Smooth muscle cell of the brain vasculature (primary cell): ENCODE measurements at places on chromosomes 5 and 9.

DNA sequence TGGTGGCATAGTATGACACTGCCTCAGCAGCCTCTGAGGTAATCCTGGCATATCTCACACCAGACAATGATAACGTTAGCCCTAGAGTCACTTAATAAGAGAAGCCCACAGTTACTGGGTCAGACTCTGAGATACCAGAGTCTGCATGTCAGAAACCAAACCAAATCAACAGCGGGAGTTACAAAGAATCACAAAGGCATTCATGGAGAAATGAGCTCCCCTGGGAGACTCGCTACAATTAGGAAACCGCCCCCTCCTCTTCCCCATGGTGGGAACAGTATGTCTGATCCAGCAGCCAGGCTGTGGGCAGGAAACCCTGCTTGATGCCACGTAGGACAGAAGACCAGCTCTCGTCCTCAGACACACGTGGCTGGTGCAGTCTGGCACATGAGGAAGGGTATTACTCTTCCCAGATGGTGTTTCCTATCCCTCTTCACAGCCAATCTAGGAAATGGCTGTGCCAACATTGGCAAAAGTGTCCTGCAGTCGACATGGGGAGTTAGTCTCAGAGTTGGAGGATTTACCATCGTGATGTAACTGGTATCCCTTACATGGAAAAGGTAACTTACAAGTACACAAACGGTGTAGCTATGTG, 485.4 kb downstream of the ZNF608 start:
- no peak for DNase-seq

DNA sequence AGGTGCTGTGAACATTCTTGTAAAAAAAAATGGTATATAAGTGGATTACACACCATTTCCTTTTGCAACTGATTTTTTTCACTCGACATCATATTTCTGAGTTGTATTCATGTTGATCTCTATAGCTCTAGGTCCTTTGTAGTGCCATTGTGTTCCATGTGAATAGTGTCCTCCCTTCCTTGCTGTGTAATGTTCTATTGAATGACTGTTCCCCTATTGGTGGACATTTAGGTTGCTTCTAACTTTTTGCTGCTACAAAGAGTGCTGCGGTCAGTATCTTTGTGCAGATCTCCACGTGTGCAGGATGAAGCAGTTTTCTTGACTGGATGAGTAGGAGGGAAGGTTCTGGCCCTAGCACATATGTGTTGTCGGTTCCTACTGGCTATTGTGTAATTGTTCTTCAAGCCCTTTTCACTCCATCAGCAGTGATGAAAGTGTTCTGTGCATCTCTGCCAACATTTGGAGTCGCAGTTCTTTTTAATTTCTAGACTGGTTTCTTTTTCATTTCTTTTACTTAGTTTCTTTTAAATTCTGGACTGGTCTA, 20.2 kb downstream of the DAB2IP start:
- DNase-seq, result no peak

GRCh38 chr5:173099461-173099860, 43.3 kb downstream of the CREBRF start:
- no peak for DNase-seq

GRCh38 chr5:143006501-143006900, 236.3 kb downstream of the ARHGAP26 start:
- no peak for DNase-seq

DNA sequence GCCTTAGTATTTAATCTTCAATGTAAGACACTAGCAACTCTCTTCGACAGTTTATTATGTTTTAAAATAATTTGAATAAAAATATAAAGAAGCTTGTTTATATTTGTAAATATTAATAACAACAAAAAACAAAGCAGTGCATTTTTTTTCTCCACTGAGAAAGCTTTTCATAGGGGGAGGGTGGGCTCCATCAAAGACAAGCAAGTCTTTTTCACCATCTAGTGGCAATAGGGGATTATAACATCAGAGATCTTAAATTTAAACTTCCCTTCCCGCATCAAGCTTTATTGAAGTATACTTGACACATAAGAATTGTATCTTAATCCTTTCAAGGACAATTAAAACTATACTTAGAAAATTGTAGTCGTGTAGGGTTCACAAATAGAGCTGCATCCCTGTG, 9.3 kb upstream of the OR13F1 start:
- DNase-seq, result no peak

DNA sequence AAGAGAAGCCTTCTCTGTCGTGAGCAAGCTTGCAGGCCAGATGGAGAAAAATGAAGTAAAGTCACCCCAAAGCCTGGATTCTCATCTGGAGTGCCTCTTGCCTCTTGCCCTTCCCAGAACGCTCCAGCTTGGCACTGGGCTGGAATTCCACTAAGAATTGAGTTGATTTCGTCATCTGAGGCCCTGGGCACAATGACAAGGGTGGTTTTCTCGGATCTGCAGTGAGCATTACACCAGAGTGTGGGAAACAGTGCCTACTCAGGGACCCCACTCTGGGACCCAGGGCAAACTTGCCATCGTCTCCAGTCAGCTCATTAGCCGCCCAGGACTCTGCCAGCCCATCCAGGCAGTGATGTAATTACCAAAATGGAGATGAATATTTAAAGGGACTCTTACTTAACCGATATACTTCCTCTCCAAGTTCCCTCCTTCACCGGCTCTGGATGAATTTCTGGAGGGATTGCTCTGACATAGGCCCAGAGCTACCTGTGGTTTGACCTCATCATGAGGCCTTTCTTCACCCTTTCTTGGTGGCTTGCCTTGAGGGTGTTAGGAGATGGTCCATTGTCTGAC, 44.7 kb upstream of the LCP2 start:
- DNase-seq, result no peak

DNA sequence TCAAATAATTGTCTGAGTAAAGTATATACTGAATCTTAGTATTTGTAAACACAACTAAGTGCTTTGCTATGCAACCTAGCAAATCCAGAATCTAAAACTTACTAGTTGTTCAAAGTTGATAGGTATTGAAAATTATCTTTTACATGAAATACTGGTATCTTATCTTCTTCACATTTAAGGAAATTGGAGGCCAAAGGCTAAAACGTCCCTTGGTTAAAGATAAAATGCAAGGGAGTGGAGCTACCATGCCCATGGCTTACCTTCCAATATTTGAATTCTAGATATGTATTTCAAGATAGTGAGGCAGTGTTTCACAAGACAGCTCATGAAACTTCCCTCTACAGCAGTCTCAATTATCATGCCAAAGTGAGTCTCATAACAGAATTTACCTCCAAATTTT, 373.5 kb downstream of the KIAA0825 start:
- DNase-seq, result no peak

GRCh38 chr5:15105799-15106393, 234.3 kb upstream of the ANKH start:
- DNase-seq, result peak; percentile 20

DNA sequence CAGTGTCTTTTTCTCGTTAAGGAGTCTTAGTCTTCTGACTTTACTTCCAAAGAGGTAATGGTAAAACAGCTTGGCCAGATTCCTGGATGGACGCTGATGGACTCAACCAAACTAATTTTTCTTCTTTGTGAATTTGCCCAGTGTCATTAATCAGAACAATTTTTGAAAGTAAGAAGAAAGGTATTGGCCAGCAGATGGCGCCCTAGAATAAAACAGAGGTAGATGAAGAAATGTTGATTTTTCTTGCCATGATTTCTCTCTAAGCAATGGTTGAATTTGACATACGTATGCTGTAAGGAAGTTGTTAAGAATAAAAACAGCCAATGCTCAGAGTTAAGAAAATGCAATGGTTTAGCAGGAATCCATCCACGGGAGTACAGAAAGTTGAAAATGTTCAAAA, 500.0 kb downstream of the DIRAS2 start:
- peak; percentile 20 for DNase-seq

DNA sequence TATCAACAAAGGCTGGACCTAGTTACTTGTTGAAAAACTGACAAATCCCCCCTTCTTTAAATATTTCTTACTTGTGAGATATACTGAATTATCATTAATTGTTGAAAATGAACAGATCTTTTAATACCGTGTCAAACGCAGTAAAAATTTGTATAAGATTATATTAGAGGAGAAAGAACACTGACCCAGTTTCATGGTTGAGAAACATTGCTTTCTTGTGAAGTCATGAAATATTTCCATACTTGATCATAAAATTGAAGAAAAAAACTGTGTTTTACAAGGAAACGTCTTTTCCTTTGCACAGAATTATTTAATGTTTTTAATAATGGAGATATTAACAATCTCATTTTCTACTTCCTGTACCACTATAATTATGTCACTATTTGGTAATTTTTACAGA, 45.8 kb downstream of the MOCS2 start:
- DNase-seq, result no peak

GRCh38 chr5:3601061-3601710, 5.6 kb downstream of the IRX1 start:
- DNase-seq, result no peak

GRCh38 chr9:108273988-108274387, 581.8 kb downstream of the ACTL7B start:
- no peak for DNase-seq

DNA sequence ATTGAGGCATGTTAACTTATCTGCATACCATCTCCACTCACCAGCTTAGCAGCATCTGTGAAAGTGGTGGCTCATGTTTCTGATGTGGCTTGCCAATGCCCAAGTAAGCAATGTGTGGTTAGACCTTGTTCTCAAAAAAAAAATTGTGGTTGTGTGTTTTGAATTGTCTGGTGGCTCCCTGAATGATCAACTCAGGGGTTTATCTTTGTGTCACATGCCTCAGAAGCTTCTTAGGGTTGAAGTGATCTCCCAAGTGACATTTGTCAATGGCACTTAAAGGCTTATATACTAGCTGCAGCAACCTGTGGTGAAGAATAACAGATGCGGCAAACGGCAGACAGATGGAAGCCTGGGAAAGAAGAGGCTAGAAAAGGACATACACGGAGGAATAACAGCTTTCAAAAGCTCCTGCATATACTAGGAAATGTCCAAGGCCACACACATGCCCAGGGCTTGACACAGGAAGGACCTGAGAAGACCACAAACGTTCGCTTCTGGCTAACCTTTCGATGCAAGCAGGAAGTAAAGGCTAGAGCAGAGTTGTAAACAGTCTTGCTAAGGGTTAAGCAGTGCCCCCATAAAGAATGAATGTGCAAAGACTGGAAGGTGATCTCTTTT, 42.2 kb upstream of the FSD1L start:
- DNase-seq, result no peak

GRCh38 chr9:20447291-20447690, 175.0 kb downstream of the MLLT3 start:
- no peak for DNase-seq

GRCh38 chr5:163846512-163846911, 341.1 kb downstream of the MAT2B start:
- no peak for DNase-seq

- no peak for DNase-seq
Observed at GRCh38 chr5:141127305-141127704, 5.7 kb downstream of the PCDHB4 start.

GRCh38 chr9:77866878-77867277, 164.7 kb downstream of the GNAQ start:
- no peak for DNase-seq

DNA sequence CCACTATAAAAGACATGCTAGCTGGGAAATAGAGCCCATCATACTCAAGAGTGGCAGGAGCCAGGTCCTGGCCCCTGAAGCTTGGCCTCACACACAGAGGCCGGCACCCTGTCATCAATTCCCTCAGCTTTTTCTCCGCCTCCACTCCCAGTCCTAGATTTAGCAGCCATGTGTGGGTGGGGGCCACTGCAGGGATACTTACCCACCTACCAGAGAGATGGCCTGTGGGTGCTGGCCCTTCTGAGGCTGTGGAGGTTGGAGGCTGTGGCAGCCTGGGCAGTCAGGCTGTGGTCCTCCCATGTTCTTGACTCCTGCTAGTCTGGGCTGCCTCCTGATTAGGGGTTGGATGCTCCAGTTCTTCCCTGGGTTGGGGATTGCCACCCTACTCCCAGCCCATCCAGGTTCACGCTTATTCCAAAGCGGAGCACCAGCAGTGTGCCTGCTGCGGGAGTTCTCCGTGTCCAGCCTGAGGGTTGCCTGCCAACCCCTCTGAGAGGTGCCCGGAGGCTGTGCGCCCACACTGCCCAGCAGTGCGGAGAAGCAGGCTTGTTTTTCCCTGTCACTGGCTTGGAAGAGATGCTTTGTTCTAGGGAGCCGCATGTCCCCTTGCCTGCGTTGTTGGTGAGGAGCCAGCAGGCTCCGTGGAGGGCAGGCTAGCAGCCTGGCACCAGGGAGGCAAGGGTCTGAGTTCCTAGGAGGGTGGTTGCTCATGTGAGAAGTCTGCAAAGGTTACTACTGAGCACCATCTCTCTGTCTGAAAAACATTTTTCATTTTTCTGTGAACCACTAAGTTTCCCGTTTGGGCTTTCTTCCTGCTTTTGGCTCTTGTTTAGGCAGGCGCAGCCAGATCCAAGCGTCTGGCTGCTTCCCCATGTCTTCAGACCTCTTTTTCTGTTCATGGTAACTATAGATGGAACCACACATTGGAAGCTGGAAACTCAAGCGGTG, 7.5 kb downstream of the SLC22A5 start:
- DNase-seq, result no peak

- no peak for DNase-seq
Observed at GRCh38 chr5:39137819-39138451, 63.7 kb upstream of the RICTOR start.

DNA sequence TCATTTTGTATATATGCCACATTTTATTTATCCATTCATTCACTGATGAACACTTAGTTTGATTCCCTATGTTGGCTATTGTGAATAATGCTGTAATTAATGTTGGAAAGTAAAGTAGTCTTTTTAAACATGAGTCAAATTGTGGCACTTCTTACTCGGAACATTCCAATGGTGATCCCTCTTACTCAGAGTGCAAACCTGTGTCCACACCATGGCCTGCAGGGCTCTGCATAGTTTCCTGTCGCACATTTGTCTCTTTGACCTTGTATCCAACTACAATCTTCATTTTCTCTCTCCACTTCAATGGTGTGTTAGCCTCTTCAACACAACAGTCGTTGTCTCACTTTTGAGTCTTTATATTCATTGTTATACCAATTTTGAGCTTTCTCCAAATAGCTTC, 98.1 kb upstream of the PAPPA start:
- DNase-seq, result no peak

GRCh38 chr9:83772860-83773259, 44.7 kb downstream of the GKAP1 start:
- DNase-seq, result no peak

- DNase-seq, result no peak
Observed at GRCh38 chr9:4070266-4070665, 229.6 kb downstream of the GLIS3 start.

DNA sequence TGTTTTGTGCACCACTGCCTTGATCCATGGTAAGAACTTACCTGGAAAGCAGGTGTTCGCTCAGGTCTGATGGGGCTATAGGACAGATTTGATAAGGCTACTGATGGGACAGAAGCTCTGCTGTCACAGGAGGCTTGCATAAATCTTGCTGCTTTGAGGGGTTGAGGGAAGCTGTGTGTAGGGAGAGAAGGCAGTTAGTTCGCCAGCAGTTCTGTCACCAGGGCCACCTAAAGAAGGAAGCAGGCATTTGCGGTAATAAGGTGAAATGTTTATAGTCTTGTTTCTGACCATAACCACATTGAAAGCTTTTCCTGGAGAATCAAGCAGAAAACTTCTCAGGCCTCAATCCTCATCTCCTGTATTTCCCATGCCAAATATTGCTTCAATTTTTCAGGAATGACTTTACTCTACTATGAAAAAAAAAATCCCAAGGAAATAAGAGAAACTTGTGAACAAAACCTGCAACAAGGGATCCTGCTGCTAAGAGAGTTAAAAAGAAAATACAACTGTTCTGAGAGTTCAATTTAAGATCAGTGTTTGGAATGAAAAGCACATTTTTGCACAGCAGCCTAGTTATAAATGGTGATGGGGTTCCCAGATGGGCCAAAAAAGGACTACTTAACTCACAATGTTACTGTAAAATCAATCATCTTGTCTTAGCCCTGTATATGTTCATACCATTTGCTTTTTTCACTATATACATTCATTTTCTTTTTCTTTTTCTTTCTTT, 122.0 kb upstream of the RANBP3L start:
- DNase-seq, result no peak
